ENCODE measurements at places on chromosomes 1 and 21.

- DNase-seq = no peak
Observed at GRCh38 chr1:86207323-86207722, 50.8 kb upstream of the COL24A1 start.

GRCh38 chr1:192522673-192523072 is 52.9 kb upstream of the RGS1 start:
- no peak for DNase-seq

- DNase-seq = no peak
Observed at GRCh38 chr1:10662824-10663677, 133.4 kb downstream of the CASZ1 start.

- DNase-seq = no peak
Observed at GRCh38 chr1:103230061-103230460, 121.7 kb upstream of the COL11A1 start.

- DNase-seq = no peak
Observed at GRCh38 chr1:87327376-87328271, 1.1 kb upstream of the LMO4 start.
